CD4-positive, alpha-beta memory T cell (primary cell): ENCODE measurements at places on chromosomes 3 and 15. TPM values are rescaled to one million over a fixed set of nuclear protein-coding genes. Genes with fewer than 3 reads are reported as not detected.

Gene SEMA3F
- not detected for total RNA-seq

Gene DUOXA1
- 0.23 TPM for total RNA-seq

DNA sequence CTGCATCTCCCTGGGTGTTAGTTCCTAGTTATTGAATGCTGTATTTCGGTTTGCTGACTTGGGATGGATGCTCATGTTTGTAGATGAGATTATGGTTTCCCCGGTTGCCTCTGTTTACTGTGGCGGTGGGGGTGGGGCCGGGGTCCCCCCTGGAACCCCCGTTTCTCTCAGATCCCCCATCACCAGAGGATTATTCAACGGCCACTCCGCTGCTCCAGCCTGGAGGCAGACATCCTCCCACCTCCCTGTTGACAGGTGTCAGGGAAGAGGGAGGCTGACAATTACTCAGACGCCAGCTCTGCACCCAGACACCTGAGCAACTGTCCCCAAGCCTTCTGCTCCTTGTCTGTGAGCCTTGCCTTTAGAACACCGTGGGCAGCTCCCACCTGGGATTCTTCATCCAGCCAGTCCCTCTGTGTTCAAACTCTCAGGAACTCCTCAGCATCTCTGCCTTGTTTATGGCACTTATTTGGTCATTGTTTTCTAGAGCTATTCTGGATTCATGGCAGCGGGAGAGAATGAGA, 95.9 kb upstream of the PRR20G start:
- DNase-seq: no peak

DNA sequence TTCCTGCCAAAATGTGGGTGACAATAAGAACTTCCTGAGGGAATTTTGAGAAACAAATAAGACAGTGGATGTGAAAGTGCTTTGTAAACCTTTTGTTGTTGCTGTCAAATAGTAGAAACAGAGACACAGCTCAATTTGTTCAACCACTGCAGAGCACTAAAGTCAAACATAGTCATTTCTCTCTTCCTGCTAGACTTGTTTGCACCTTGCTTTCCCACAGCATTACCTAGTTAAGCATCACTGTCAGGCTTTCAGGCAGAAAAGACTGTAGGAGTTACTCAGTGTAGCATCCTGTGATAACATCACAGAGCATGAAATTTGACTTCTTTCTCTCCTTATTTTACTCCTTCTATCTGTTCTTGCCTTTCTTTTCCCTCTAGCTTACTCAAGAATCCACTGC, 27.1 kb downstream of the SLC12A1 start:
- DNase-seq: no peak

GRCh38 chr3:64074060-64074459, 50.8 kb upstream of the PSMD6 start:
- no peak for DNase-seq

DNA sequence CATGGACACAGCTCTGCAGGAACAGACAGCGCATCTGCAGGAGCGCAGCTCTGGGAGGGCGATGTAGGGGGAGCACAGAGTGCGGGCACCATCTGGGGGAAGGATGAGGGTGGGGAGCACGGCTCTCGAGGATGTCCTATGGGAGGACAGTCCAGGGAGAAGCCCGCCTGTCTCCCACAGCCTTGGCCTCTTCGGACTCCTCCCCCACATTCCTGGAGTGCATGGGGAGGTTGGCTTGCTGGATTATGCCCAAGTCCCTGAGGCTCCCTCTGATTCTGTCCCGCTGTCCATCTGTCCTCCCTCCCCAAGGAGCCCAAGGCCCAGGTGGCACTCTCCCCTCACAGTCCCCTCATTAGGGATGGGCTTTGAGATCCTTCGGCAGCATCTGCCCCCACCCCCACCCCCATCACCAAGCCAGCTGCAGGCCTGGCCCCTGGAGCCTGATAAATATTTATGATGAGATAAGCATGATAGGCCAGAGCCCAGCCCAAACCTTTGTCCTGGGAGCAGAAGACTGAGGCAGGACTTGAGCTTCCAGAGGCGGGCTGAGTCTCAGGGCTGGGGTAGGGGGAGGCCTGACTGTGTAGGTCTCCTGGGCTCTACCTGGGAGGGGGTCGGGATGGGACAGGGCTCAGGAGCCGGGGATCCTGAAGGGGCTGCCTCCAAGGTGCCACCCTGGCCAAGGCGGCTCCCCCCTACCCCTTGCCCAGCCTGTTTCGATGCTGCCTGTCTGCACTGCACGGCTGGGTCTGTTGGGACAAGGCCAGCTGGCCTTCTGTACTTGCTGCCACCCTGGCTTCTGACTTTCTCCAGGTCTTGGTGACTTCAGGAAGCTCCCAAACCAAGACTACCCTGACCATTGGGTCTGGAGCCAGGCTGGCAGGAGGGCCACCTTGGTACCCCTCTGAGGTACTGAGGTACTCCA, 28.6 kb upstream of the SEMA3F start:
- no peak for DNase-seq

DNA sequence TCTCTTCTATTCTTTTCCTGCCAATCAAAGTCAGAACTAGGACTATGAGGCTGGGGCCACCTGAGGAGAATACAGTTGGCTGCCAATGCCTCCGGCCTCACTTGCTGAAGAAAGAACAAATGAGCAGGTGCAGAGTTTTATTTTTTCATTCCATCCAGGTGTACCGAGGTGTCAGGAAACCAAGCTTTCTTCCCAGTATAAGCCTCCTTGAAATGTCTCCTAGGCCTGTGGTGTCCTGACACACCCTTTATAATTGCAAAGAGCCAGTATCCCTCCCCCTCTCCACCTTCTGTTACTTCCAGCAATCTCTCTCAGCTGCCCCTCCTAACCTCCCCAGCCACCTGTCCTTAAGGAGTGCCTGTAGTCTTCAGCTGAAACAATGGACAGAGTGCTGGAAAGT, 127.9 kb downstream of the SLC9A9 start:
- no peak for DNase-seq

DNA sequence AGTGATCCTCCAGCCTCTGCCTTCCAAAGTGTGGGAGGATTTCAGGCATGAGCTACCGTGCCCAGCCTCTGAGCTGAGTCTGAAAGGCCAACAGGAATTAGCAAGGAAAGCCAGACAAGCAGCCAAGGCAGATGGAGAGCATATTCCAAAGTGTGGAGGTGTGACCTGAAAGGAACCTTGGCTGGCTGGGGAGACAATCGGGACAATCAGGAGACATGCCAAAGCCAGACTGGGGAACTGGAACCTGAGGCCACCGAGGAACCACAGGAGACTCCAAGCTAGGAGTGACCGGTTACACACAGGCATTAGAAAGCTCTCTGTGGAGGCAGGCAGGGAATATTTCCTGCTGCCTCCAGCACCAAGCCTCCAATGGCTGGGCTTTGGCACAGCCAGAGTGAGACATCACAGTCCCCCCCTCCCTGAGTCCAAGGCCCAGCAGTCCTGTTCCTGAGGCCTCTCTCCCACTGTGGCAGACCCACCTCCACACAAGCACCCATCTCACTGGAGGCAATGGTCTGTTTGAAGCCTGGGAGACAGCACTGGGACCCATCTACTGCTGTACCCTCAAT, 4.5 kb upstream of the C15orf39 start:
- no peak for DNase-seq

DNA sequence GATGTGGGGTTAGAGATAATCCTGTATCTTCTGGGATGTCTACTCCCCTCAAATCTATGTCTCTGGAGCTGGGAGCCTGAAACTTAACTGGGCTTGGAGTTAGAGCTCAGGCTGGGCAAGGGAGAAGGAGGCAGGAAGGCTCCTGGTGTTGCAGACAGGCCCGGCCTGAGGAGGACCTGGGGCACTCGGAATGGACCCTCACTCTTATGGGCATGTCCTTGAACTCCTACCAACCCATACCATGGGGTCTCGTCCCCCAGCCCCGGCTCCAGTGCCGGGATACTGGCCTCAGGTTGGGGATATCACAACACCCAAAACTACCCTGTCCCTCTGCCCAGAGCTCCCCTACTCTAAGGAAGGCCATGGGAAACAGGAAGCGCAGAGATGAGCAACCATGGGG, 45.2 kb downstream of the SCN5A start:
- DNase-seq: no peak

GRCh38 chr3:8964436-8965370, 1.4 kb upstream of the RAD18 start:
- no peak for DNase-seq

GRCh38 chr15:101149864-101150722, 101.8 kb downstream of the CHSY1 start:
- no peak for DNase-seq

- DNase-seq: no peak
Observed at GRCh38 chr3:14819671-14820070, 909 bp downstream of the FGD5 start.

DNA sequence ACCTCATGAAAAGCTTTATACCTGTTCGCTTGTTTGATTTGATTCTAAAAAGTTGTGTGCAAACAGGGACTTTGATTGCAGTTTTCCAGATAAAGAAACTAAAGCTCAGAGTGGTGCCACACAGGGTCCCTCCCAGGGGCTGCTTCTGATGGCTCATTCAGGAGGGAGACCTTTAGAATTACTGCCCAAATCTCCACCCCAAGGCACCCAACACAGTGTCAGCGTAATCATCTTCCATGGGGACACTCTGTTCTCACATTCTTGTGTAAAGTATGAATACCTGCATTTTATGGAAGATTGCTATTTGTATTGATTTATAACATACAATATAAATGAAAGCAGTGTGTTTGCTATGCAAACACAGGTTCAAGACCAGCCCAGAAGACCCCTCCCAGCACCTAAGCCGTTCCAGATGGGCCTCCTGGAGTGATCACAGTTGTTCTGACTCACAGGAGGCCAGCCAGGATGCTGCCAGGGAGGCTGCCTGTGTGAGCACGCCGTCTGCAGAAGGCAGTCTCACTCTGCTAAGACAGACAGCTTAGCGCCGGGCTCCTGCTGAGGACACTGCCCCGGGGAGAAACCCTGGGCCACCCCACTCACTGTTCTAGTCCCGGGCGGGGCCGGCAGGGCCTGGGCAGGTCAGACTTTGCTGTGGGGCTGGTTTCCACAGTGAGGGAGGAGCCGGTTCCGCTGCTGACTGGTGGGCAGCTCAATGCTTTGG, 185.6 kb downstream of the FAM43A start:
- no peak for DNase-seq

DNA sequence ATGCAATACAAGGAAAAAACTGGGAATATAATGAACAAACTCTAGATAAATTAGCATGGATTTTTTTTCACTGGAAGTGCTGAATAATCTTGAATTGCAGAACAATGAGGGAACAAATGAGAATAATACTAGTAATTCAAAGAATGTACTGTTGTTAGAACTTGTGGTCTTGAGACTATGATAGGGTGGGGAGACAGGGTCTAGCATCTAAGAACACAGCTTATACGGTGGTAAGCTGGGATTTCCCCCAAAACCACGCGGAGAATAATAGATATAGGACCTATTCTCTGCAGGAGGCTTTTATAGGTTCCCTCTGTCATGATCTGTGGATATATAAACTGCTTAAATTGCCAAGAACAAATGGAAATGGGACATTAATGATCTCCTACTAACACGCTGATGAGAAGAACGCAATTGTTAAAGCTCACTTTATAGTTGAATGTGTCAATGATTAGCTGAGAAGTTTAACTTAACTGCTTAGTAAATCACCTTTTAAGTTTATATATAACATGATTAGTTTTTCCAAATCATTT, 692.3 kb downstream of the ZPLD1 start:
- no peak for DNase-seq

DNA sequence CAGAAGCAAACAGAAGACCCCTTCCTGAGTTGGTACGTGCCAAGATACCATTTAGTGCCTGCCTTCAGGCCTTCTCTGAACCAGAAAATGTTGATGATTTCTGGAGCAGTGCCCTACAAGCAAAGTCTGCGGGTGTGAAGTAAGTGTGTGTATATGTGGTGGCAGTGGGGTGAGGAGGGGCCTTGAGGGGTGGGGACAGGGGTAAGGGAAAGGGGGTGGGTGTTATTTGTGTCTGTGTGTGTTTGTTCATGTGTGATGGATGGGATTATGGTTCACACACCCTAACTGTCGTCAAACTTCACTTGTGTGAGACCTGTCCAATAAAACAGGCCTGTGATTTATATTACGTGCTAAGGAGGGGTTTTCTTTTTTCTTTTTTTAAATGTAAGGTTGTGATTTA, 92.2 kb downstream of the USP13 start:
- DNase-seq: no peak
